ENCODE measurements at places on chromosomes 2 and 18. TPM values are rescaled to one million over a fixed set of nuclear protein-coding genes. Genes with fewer than 3 reads are reported as not detected.

DNA sequence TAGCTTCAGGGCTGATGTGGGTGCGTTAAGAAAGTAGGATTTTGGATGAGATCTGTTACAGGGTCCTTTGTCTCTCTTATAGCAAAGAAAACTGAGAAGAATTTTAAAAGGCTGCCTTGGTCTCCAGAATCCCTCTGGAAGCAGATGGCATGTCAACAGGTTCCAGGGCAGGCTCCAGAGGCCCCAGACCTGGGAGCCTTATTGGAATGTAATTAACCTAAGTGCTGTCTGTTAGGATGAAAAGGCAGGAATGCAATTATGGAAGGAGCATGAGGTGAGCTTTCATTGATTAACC lies 97.2 kb upstream of the PKDCC start:
- DNase-seq = no peak

- DNase-seq = no peak
Observed at GRCh38 chr18:49279041-49279440, 181.4 kb downstream of the DYM start.

TMEFF2 gene
- total RNA-seq = not detected

CERKL gene
- total RNA-seq = not detected

MC2R gene
- total RNA-seq = not detected

DNA sequence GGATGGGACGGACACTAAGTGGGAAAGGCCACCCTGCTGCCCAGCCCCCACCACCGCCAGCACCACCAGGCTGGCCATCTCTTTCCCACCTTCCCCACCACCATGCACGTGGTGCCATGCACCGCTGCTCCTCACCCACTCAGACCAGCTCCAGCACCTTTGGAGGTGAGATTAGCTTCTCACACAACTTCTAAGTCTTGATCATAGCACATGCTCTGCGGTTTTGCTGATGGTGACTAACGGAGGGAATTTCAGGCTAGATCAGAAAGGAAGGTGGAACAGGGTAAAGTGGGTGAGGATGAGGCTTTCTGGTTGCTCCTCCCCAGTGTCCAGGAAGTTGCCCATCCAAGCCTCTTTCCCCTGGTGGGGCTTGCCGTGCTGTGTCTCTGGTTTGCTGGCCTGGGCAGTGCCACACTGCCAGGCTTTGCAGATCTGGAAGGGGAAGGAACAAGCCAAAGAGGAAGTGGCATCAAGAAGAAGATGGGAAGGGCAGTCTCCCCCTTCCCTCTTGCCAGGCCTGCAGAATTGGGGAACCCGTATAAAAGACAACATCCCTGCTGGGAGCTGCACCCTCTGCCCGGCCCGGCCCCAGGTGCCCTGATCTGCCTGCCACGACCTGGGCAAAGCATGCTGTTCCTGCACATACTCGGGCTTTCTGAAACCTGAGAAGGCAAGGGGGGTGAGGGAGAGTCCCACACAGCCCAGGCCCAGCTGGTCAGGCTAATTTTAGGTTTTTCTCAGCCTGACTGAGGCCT lies 44.3 kb upstream of the CAB39 start:
- no peak for DNase-seq

SNTG2 gene
- total RNA-seq = 9.9 TPM

C1QL2 gene
- 11.6 TPM for total RNA-seq

KIAA2012 gene
- 0.11 TPM for total RNA-seq

EIF5B gene
- 38.2 TPM for total RNA-seq

DNA sequence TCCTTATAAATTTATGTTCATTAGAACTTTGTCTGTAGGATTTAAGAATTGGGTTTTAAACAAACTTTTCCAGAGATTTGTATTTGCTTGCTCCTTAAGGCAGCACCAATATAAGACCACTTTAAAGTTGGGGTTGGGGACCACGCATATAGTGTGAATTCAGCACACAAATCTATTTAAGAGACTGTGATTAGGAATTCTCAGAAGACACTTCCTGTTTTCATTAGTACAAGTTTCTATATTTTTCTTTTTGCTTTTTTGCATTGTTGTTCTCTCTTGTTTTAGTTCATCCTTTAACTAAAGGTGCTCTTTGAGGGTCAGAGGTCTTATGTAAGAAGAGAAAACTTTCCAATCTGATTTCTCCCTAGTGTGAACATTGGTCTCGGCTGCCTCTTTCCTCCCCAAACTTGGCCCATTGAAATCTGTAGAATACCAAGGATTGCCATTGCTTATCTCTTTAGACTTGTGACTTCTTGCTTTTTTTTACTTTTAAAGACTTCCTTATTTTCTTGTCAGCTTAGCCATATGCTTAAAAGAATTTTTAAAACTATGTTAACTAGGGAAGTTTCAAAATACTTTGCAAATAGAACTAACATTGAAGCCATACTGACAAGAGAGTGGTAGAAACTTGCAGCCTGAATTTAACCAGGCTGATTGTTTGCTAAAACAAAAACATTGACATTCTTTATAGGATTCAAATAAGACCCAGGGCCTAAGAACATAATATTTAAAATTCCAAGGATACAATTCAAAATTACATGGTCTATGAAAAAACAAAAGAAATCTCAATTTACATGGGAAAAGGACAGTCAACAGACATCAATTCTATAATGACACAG lies 264.1 kb upstream of the FN1 start:
- DNase-seq = no peak

- no peak for DNase-seq
Observed at GRCh38 chr2:187988348-187988747, 303.3 kb upstream of the GULP1 start.

DNA sequence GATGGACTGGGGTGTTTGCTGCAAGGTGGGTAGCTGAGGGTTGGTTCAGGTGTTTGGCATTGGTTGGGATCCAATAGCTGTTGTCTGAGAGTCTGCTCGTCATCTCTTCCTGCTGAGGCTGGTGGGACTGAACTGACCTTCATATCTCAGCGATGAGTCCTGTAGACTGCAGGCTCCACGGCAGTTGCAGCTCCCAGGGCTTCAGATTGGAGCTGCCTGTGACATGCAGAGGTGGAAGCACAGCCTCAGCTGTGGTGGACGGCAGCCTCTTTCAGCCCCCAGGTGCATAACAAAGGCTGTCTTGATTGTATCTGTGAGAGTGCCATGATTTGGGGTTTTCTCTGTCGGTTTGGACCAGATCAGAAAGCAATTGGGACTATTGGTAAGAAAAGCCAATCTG lies 3.9 kb upstream of the IL1R2 start:
- DNase-seq = no peak

DNA sequence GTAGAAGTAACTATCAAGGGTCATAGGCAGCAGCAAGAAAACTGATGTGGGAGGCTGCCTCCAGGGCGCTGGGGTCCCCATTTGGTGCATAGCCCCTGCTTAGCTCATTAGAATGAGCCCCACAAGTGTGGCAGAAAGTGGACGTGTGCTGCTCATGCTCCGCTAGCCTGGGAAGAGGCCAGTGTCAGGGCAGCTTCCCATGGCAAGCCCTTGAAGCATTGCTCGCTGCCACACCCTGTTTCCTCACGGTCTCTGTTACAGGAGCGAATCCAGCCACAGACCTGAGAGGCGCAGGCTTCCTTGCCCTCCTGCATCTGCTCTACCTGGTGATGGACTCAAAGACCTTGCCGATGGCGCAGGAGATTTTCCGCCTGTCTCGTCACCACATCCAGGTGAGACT lies 22.5 kb downstream of the ELMOD3 start:
- DNase-seq = no peak

DNA sequence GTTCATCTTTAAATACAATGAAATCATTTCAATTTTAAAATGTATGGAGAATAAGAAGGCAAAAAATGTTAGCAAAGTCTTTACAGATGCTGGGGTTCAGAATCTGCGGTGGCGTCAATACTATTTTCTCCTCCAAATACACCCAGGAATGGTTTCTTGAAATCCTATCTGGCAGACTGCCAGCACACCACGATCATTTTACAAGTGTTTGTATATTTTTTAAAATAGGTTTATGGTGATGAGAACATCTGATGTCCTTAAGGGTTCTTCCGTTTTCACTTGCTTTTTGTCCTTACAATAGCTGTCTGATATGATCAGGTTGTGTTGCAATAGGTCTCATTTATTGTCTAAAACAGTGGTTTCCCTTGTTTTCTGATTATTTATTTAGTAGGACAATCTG lies 89.6 kb downstream of the CMPK2 start:
- no peak for DNase-seq

PTMA gene
- total RNA-seq = 745 TPM

- no peak for DNase-seq
Observed at GRCh38 chr18:35468711-35469110, 29.0 kb downstream of the INO80C start.

DNA sequence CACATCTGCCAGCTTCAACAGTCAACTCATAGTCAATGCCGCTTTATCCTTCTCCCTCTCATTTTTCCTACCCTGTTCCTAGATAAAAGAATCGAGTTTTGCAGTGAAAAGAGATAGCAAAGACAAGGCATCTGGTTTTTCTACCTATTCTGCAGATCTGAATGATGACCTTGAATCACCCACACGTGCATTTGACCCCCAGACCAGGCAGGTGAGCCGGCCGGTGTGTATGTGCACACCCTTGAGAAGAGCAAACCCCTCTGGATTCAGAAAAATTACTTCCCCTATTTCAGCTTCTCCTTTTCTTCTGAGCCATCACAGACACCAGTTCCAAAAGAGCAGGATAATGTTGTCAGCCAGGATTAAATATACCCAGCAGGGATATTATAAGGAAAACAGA lies 115.6 kb upstream of the ST6GAL2 start:
- no peak for DNase-seq

- no peak for DNase-seq
Observed at GRCh38 chr18:58464104-58464625, 164.7 kb downstream of the ALPK2 start.

ANO7 gene
- 0.43 TPM for total RNA-seq

DNA sequence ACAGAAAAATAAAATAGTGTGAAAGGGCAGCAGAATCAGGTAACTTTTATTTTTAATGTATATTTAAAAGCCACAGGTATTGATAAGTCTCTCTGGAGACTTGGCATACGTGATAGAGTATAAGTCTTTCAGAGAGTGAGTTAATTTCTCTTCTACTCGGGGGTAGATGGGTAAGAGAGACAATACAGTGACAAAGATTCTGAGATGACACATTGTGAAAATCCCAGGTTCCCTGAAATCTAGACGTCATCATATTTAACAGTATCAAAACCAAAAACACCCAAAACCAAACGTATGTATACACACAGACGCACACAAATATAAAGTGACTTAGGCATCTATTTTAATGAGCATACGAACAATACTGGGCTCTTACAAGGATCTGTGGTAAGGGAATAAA lies 33.3 kb downstream of the NIF3L1 start:
- DNase-seq = no peak

DNA sequence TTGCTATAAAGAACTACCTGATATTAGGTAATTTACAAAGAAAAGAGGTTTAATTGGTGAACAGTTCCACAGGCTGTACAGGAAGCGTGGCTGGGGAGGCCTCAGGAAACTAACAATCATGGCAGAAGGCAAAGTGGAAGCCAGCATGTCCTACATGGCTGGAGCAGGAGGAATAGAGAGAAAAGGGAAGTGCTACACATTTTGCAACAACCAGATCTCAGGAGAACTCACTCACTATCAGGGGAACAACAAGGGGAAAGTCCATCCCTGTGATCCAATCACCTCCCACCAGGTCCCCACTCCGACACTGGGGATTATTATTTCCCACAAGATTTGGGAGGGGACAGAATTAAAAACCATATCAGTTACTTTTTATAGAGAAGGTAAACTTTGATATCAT lies 273.5 kb upstream of the MMADHC start:
- DNase-seq = no peak

GRCh38 chr2:5673145-5674025 lies 18.8 kb upstream of the SOX11 start:
- DNase-seq = no peak

PKP4 gene
- 60.8 TPM for total RNA-seq

DNA sequence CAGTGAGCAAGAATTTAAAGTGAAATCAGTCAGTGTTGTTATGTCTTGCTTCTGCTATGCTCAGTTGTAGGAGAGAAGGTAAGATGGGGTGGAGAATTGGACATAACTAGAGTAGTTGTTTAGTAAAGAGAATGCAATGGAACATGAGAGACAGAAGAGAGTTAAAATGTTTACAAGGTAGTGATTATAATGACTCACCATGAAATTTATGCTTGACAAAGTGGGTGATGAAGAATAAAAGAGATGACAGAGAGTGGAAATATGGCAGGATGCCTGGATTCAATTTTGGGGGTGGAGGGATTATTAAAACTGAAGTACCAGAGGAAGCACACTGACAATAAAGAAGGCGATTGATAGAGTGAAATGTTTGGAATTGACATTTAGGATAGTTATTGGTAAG lies 10.6 kb downstream of the SCG2 start:
- no peak for DNase-seq

DNA sequence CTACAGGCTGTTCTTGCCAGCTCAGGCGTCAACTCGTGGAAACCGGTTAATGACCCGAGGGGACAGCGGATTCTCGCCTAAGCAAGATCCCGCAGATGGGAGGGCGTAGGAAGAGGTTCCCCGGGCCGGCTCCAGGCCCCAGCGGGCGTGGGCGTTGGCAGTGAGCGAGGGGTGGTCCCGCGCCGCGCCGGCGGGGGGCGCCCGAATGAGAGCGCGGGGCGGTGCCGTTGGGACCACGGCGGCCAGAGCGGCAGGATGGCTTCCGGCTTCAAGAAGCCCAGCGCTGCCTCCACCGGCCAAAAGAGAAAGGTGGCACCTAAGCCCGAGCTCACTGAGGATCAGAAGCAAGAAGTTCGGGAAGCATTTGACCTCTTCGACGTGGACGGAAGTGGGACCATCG lies at the start of gene CETN1:
TSS of gene CETN1 (plus strand) at position 227 of the 400 bp plus-strand sequence. CDS start at position 256, 29 bp downstream.
- no peak for DNase-seq

DNA sequence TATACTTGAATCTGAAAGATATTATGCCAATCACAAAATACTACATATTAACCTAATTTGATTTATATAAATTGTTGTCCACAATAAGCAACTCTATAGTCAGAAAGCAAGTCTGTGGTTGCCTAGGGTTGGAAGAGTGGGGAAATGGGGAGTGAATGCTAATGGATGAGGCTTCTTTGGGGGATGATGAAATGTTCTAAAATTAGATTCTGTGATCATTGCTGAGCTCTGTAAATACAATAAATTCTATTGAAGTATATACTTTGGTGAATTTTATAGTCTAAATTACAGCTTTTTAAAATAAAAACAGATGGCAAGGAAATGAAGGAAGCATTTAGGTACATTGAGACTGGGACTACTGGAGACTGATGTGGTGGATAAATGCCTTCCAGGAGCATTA lies 275.5 kb downstream of the MBD2 start:
- no peak for DNase-seq

DNA sequence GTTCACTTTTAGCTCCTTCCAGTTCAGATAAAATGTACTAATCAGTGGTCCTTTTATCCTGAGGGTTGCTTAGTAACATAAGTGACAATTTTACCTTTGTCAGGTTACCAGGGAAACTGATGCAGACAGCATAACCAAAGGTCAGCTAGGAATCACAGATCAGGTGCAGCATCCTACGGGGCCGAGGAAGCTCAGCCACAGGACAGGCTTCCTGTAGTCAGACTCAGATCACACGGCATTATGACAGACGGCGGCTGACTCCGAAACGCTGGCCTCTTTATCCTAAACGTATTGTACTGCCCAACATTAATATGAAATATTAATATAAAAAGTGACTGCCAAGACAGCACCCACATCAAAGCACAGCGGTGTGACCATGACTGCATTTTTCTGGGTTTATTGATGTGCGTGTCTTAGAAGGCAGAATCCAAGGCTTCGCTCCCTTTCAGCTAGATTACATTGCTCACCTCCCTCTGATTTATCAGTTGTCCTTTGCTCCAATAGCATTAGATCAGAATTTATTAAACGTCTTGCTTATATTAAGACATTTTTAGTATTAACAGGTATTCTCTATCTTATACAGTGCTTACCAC lies 444.5 kb downstream of the CMPK2 start:
- no peak for DNase-seq

Data from ascending aorta (tissue), 2 donors.